ENCODE measurements at places on chromosomes 13 and 19.
A peak's percentile ranks its signal among the peaks of the same experiment; 100 is the strongest.

DNA sequence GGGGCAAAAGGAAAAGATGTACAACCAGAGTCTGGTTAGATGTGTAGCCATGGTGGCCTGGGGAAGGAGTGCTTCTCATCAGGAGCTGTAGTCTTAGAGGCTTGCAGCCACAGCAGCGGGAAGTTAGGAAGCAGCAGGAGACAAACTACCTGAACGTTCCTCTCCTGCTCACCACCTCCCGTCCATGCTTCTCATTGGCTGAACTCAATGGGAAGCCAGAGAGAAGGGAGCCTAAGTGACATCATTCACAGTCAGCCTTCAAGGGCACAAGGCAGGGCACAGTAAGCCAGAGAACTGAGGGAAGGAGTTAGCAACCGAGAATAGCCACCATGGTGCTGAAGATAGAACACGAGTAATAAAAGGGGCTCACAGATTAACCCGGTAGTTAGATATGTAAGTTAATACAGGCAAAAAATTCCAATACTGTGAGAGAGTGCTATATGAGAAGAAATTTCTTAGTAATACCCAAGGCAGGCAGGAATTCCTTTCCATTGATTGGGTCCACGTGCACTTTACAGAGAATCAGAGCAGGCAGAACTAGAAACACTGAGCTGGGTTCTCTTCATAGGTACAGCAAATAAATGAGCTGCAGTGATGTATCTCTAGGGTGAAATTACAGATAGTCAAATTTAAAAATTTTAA is 391.5 kb upstream of the DACH1 start:
- H3K36me3 ChIP-seq = no peaks in the 10 kb centered on the region
- no peak overlapping the region for H3K4me3 ChIP-seq
- DNase-seq = no peak
- H3K27ac ChIP-seq = no peak overlapping the region

- H3K27ac ChIP-seq = peak overlapping the region; percentile 79
- DNase-seq = no peak
- peaks cover 4% of the 10 kb centered on the region for H3K36me3 ChIP-seq
- H3K27me3 ChIP-seq = peaks cover 5% of the 10 kb centered on the region
- H3K4me3 ChIP-seq = no peak overlapping the region
Measured at GRCh38 chr19:719636-720344, 11.1 kb downstream of the PALM start.

DNA sequence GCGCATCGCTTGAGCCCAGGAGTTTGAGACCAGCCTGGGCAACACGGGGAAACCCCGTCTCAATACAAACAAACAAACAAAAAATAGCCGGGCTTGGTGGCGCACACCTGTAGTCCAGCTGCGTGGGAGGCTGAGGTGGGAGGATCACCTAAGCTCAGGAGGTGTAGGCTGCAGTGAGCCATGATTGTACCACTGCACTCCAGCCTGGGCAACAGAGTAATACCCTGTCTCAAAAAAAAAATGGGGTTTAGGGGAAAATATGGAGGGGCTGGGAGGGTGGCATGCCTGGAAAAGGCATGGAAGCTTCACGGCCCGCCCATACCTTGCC is 1.9 kb upstream of the ISYNA1 start:
- peaks cover 46% of the 10 kb centered on the region for H3K4me1 ChIP-seq
- no peak overlapping the region for H3K4me3 ChIP-seq
- H3K27ac ChIP-seq = no peak overlapping the region

- H3K36me3 ChIP-seq = no peaks in the 10 kb centered on the region
- no peak overlapping the region for H3K27ac ChIP-seq
- H3K27me3 ChIP-seq = no peaks in the 10 kb centered on the region
- H3K4me3 ChIP-seq = no peak overlapping the region
- DNase-seq = no peak
- H3K4me1 ChIP-seq = no peaks in the 10 kb centered on the region
Measured at GRCh38 chr13:51252954-51253532, 30.8 kb downstream of the FAM124A start.

GRCh38 chr19:47094557-47095475 is 18.8 kb downstream of the ZC3H4 start:
- H3K27ac ChIP-seq = peak overlapping the region; percentile 92
- no peak overlapping the region for H3K4me3 ChIP-seq
- no peaks in the 10 kb centered on the region for H3K27me3 ChIP-seq
- peaks cover 56% of the 10 kb centered on the region for H3K4me1 ChIP-seq
